ENCODE measurements at places on chromosomes 12 and 14.

DNA sequence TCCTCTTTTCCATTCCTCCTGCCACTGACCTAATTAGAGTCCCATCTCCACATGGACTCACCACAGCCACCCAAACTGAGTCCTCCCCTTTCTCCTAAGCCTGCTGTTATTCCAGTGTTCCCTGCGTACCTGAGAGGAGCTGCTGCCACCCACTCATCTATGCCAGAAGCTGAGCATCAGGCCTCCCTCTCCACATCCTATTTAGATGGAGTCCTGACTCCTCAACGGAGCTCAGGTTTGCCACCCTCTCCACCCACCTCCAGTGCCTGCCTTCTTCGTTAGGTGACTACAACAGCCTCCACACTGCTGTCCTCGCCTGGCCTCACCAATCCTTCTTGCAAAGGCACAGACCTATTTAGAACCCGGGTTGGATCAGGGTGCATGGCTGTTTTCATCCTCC, 15.2 kb upstream of the ABHD12B start:
- DNase-seq: no peak

- DNase-seq: peak; percentile 63
Observed at GRCh38 chr12:118404876-118405521, 28.6 kb downstream of the SUDS3 start.

GRCh38 chr14:56812364-56813141, 2.3 kb upstream of the OTX2 start:
- DNase-seq: no peak

- DNase-seq: no peak
Observed at GRCh38 chr14:101335061-101335661, 226.1 kb upstream of the DIO3 start.

DNA sequence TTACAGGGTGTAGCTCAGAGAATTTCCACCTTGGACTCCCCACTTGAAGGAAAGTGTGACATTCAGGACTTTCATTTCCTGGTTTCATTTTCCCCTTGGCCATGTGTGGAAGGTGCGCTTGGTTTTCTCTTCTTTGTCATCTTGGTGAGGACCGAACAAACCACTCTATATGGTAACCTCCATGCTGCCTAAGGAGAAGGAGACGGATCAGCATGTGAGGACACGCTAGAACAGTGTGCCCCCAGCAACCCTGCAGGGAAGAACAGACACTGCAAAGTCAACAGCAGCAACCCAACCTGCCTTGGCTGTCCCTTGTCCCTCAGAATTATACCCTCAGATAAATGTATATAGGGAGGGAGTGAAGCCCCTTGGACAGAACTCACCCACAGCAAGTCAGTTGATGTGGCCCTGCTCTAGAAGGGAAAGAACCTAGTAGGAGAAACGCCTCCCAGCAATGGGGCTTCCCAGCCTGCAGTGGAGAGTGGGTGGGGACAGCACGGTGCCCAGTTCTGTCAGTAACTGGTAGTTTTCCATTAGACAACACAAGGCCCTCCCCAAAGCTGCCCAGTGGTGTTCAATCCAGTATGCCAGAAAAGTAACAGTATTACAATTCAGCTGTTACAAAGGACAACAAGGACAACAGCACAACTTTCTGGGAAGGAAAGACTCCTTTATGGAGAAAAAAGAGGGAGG, 18.9 kb upstream of the COCH start:
- DNase-seq: peak; percentile 67

GRCh38 chr14:89309670-89310177, 107.3 kb downstream of the FOXN3 start:
- no peak for DNase-seq

DNA sequence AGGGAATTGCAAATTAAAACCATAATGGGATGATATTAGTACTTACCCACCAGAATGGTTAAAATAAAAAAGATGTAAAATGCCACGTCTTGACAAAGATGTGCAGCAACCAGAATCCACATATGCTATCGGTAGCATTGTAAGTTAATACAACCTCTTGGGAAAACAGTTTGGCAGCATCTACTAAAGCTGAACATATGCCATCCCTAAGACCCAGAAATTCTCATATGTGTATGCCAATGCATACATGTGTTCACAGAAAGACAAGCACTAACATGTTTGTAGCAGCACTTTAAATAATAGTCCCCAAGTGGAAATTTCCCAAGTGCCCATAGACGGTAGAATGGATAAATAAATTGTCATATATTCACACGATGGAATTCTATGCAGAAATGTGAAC, 28.3 kb upstream of the SLC5A8 start:
- no peak for DNase-seq

- peak; percentile 51 for DNase-seq
Observed at GRCh38 chr14:100239211-100239839, 381 bp downstream of the YY1 start.

DNA sequence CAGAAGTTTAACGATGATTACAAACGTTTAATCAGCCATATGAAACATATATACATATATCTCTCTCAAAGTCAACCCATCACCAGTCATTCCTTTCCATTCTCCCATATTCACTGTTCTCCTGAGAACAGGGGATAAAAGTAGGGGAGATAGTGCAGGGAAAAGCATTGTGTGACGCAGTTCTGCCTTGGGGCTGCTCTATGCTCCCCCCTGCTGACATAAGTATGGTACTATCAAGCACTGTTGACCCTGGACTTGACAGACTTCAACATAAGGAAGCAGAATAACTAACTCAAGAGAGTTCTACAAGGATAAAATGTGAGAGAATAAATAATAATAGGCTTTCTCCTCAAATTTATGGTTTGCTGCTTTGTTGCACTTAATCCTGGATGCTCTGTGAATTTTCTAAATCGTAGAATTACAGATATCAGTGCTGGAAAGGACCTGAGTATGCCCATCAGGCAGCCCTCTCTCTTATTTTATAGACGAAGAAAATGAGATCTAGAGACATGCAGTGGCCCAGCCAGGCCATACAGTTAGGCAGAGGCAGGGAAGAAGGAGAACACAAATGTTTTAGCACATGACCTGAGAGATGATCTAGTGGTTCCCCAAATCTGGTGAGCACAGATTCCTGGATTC, 87.2 kb downstream of the SCN8A start:
- DNase-seq: peak; percentile 18

DNA sequence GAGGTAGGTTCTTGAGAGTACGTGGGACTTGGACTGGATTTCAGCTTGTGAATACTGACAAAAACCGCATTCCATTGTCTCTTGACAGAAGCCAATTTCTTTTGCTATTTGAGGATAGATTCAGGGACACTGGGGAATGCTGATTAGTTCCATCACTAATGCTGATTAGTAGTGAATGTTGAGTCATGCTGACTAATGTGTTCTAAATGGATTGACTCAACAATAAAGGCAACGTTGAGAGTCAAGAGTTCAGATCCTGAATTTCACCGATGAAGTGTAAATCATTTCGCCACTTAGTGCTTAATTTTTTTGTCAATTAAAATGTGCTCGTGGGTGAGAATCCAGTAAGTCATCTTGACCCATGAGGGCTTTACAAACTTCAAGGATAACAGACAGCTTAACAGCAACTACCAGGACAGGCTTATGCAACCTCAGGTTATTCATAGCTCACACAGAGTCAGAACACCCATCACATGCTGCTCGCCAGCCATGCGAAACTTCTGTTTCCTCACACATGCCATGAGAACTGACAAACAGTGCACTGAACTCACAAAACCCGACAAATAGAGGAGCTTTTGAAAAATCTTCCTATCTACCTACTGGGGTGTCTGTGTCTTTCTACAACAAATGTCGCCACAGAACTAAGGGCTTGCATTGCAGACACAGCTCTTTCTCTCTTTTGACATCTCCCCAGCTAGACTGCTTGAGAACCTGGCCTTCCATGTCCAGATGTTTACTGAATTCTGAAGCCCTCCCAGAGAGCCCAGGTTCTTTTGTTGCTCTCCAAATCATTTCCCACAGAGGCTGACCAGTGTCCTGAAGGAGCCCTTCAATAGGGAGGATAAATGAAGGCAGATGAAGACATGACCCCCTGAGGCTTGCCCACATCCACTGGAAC, 316.4 kb downstream of the ZFP36L1 start:
- DNase-seq: peak; percentile 33

- DNase-seq: no peak
Observed at GRCh38 chr12:1551496-1551895, 42.9 kb downstream of the FBXL14 start.

GRCh38 chr12:53048033-53048779, 1.7 kb upstream of the TNS2 start:
- no peak for DNase-seq

- no peak for DNase-seq
Observed at GRCh38 chr14:78610994-78611393, 440.8 kb downstream of the NRXN3 start.

DNA sequence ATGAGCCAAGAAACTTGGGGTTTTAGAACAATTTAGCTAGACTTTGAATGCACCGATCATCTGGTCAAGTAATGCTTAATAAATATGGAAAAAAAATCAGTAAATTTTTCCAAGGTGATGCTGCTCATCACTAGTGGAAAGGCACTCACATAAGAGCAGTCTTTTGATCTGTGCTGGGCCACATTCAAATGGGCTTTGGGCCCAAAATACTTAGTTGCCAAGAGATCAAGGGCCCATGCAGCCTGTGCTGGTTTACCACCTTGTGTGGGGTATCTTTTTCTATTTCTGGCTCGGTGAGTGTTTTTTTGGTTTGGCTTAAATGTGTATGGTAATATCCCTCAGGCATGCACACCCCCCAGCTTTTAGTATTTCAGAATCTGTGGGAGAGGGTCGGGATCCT, 943.2 kb downstream of the TMTC2 start:
- DNase-seq: no peak

- DNase-seq: no peak
Observed at GRCh38 chr14:79011091-79011919, 841.1 kb downstream of the NRXN3 start.

GRCh38 chr14:70149596-70150165, 39.1 kb downstream of the SLC8A3 start:
- DNase-seq: no peak

- DNase-seq: peak; percentile 47
Observed at GRCh38 chr12:68334132-68334531, 2.0 kb upstream of the MDM1 start.

- DNase-seq: no peak
Observed at GRCh38 chr14:64515053-64515452, 10.5 kb downstream of the ZBTB1 start.

DNA sequence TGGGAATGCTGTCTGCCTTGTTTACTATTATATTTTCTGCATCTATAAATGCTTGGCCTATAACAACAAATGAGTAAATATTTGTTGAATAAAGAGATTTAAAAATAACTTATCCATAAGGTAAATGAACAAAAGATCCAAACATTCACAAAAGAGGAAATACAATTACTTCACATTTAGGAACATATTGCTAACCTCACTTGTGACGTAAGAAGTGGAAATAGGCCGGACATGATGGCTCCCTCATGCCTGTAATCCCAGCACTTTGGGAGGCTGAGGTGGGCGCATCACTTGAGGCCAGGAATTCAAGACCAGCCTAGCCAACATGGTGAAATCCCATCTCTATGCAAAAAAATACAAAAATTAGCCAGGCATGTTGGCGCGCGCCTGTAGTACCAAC, 25.7 kb upstream of the CKAP4 start:
- DNase-seq: no peak

GRCh38 chr12:101863981-101864380, 13.4 kb upstream of the DRAM1 start:
- no peak for DNase-seq

- DNase-seq: no peak
Observed at GRCh38 chr12:64528616-64529015, 76.7 kb downstream of the TBK1 start.

DNA sequence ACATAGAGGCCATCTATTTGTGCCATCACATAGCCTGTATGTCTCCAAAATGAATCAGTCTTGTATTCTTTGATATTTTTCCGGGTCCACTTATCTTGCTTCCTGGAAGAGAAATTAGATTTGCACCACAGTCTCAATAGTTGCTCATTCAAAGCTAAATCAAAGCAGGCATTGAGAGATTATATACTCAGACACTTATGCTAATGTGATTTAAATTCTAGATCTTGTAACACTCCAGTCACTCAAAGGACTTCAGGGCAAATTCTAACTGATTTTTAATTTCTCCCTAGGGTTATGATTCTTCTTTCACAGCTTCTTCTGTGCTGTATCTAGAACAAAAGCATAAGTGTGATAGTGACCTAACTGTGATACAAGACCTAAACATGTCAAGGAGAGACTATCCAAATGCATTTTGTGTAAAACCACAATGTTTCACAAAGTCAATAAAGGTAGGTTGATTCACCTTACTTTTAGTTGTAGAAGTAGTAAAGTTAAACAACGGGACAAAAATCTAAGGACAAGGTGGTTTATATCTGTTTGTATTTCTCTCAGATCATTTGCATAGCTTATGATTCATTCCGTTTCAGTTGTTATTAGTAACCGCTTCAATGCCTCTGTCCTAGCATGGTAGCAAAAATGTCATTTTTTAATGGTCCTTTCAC, 26.8 kb downstream of the PLBD1 start:
- no peak for DNase-seq

- DNase-seq: no peak
Observed at GRCh38 chr14:40273417-40273816, 841.2 kb upstream of the FBXO33 start.

- peak; percentile 84 for DNase-seq
Observed at GRCh38 chr12:130796985-130797686, 41.9 kb downstream of the STX2 start.

DNA sequence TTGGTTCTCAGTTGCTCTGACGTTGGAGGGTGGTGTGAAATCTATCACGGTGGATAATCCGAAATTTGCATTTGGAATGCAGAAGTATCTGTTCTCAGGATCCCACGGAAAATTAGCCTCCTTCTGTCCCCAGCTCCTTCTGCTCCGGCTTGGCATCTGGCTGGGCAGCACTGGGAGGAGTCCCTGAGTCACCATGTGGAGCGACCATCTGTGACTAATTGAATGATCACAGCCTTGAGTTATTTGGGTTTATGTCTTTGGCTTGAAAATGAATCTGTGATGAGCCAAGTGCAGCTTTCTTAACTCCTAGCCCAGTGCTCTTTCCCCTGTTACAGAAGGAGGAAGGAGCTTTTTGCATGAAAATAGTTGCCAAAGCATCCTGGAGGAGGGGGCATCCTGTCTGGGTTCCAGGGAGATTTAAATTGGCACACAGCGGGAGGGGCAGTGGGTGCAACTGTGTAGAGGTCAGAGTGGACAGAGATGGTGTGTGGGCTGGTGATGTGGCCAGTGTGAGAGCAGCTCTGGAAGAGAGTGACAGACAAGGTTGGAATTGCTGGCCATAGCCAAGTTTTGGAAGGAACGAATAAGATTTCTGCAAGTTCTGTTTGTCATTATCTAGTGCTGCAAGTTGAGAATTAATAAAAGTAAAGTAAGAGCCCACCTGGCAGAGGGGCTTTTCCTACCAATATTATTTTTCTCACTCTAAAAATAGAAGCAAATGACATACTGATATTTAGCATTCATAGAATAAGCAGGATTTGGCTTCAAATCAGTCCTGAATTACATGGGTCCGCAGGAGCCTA, 74.4 kb downstream of the SLC24A4 start:
- no peak for DNase-seq

GRCh38 chr14:73248108-73248868, 11.0 kb downstream of the PAPLN start:
- DNase-seq: peak; percentile 40

GRCh38 chr12:68040450-68041075, 51.3 kb downstream of the IFNG-AS1 start:
- peak; percentile 71 for DNase-seq

Measured in activated CD4-positive, alpha-beta memory T cell treated with anti-CD3 and anti-CD28 coated beads for 36 hours (primary cell).